ENCODE measurements at places on chromosomes 5 and 9.
A peak's percentile ranks its signal among the peaks of the same experiment; 100 is the strongest.

DNA sequence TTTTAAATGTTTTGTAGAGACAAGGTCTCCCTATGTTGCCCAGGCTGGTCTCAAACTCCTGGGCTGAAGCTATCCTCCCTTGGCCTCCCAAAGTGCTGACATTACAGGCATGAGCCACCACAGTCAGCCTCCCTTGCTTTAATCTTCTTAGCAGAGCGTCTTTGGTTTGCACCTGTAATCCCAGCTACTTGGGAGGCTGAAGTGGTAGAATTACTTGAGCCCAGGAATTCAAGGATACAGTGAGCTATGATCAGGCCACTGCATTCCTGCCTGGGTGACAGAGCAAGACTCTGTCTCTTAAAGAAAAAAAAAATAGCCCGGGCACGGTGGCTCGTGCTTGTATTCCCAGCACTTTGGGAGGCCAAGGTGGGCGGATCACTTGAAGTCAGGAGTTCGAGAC is 27.8 kb downstream of the UBE2D2 start:
- no peak for DNase-seq

- DNase-seq, result no peak
Measured at GRCh38 chr5:44919560-44919959, 110.8 kb downstream of the MRPS30 start.

DNA sequence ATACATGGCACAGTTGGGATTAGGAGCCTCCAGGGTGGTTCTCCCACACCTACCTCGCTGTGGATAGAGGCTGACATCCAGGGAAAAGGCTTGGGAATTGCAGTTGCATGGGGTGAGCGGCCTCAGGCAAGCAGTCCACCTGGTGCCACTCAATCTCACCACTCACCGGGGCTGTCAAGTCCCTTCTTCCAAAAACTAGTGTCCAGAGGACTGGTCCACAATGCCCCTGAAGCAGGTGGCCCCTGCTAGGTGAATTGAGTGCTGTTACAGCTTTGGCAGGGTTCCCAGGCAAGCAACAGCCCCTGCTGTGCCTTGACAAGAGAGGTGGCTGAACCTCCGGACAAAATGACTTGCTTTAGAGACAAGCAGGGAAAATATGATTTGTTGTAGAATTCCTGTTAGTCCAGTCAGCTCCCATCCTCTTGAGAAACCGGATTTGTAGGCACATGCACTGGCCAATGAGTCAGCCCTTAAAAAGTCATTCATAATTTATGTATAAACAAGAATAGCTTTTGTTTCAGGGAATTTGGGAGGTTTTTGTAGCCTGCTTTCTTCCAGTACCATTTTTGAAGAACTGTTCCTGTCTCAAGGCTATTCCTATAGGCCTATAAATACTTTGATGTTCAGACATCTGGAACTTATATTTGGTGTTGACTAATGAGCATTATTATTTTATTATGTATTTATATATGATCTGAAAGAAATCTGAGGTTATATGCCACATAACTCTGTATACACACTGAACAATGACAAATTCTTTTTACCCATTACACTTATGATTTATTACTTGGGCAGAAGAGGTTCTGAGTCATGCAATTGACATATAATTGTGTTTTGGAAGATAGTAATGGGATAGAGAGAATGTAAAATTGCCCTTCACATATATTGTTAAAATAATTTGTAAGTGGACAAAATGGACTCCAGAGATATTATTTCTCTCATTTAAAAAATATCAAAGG is 411.1 kb downstream of the ACTL7B start:
- peak; percentile 90 for DNase-seq

- no peak for DNase-seq
Measured at GRCh38 chr5:43420241-43420640, 8.1 kb upstream of the CCL28 start.

DNA sequence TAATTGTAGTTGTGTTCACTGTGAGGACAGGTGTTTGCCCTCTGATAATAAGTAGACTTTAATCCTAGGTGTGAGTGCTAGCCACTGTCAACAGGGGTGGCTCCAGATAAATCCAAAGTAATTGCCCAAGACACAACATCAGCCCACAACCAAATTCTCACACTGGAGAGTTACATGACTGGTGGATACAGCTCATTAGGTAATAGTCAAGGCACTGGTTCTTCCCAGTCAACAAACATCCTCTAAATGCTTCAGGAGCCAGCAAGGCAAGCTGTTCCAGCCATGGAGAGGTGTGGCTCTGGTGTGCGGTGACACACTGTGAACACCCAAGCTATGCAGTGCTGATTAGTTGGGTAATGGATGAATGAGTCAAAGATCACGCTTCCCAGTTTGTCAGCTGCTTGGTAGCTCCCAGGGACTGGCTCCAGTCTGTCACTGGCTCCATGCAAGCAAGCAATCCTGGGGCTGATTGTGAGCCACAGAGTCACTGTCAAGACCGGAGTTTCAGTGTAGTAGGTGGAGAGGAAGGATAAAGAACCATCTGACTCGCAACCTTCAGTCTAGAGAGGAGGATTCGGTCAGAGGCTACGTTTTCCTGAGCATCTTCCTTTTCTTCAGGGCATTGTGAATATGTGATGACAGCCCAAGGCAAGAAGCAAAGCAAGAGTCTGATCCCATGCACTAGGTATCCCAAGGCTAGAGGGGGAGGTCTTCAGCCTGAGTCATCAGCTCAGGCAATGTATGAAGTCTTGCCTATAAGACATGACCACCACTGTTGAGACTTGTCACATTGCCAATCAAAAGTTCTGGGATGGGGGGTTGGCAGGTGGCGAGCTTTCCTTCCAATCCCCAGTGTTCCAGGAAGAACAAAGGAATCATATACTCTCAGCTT is 63.1 kb downstream of the UGCG start:
- DNase-seq, result peak; percentile 25

- no peak for DNase-seq
Measured at GRCh38 chr5:136014049-136015002, 14.5 kb upstream of the TGFBI start.

- DNase-seq, result no peak
Measured at GRCh38 chr5:134503937-134504437, 21.5 kb upstream of the JADE2 start.

All from SHP77 (cell line).